ENCODE measurements at places on chromosomes 7 and 10. TPM values are rescaled to one million over a fixed set of nuclear protein-coding genes. Genes with fewer than 3 reads are reported as not detected.

DNA sequence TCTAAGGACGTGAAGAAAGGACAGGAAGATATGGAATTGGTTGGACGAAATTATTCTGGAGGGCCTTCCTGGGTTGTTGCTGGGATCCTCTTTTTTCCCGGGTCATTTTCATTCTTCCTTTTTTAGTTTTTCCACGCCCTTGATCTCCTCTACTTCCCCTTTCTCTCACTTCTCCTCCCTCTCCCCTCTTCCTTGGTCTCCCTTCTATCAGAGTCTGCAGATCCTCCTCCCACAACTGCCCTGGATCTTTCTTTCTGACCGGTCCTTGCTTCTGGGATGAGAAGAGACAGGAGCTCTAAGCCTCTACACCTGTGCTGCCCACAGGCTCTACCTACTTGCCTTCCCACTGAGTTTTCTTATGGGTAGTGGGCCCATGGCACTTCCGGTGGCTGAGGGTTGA lies 103.7 kb upstream of the RELN start:
- DNase-seq, result no peak

- DNase-seq, result no peak
Observed at GRCh38 chr7:47008461-47008860, 573.5 kb downstream of the TNS3 start.

- DNase-seq, result no peak
Observed at GRCh38 chr7:73968487-73968886, 59.5 kb upstream of the ELN start.

DNA sequence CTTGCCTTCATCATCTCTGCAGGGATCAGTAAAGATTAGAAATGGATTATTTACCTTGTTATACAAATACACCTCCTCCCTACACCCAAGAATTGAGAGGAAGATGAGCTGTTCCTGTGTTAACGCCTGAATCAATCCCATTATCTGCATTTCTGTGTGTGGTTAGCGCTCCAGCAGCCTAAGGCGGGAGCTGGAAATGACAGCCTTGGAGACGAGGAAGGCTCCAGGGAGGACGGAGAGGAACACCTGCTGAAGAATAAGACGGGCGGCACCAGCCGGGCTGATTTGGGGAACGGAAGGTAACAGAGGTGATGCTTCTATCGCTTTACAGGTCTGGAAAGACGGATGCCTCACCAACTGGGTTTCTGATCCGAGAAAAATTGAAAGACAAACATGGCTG lies 34.2 kb upstream of the DDC start:
- DNase-seq, result no peak

GRCh38 chr10:75448166-75448565 lies 16.7 kb downstream of the LRMDA start:
- no peak for DNase-seq

GRCh38 chr7:99375070-99375807 lies 709 bp downstream of the ARPC1B start:
- DNase-seq, result no peak

GRCh38 chr7:43583424-43584194 lies 701 bp downstream of the STK17A start:
- peak; percentile 42 for DNase-seq

- DNase-seq, result no peak
Observed at GRCh38 chr10:114772496-114773196, 48.9 kb upstream of the FHIP2A start.

DNA sequence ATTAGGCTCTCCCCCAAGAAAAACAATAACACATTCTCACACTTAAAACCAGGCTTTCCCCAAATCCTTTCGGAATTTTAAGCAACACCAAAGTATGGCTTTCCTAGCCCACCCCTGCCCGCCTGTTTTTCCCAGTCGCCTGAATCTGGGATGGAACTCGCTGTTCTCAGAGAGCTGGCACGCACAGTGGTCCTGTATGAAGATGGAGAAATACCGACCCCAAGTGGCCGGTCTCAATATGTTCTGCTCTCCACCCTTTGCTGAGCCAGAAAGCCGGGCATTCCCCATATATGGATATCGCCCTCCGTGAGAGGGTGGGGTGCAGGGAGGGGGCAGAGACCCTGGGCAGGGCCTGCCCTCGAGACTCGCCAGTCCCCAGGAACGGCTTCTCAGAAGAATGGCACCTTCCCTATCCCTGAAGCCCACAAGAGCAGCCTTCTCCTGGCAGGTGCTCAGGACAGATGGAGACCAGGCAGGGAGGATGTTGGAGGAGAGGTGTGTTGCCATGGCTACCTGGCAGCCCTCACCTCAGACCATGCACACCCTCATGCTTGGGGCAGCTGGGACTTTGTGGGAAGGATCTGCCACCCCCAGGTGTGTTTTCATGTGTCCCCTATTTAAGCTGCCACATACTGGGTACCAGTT lies 3.4 kb downstream of the TACR2 start:
- DNase-seq, result no peak

GRCh38 chr7:707296-708000 lies 19.1 kb upstream of the DNAAF5 start:
- DNase-seq, result no peak

- DNase-seq, result no peak
Observed at GRCh38 chr10:130807721-130808120, 503.8 kb downstream of the TCERG1L start.

GRCh38 chr7:110204527-110204926 lies 886.4 kb upstream of the LRRN3 start:
- DNase-seq, result no peak

DNA sequence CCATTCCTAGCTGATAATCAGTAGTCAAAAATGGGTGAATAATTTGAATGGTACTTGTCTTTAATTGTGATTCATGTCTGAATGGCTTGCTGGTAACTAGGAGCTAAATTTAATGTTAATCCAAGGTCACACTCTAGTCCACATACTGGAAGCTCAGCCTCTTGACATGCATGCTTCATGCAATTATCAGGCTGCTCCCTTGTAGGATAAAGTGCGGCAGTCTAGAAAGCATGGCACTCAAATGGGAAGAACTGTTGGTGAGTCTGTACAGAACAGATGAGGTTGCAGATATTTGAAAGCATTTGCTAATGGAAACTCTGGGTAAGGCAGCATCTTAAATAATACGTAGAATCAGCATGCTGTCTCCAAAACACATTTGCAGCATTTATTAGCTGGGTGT lies 499.4 kb downstream of the AUTS2 start:
- no peak for DNase-seq

DNA sequence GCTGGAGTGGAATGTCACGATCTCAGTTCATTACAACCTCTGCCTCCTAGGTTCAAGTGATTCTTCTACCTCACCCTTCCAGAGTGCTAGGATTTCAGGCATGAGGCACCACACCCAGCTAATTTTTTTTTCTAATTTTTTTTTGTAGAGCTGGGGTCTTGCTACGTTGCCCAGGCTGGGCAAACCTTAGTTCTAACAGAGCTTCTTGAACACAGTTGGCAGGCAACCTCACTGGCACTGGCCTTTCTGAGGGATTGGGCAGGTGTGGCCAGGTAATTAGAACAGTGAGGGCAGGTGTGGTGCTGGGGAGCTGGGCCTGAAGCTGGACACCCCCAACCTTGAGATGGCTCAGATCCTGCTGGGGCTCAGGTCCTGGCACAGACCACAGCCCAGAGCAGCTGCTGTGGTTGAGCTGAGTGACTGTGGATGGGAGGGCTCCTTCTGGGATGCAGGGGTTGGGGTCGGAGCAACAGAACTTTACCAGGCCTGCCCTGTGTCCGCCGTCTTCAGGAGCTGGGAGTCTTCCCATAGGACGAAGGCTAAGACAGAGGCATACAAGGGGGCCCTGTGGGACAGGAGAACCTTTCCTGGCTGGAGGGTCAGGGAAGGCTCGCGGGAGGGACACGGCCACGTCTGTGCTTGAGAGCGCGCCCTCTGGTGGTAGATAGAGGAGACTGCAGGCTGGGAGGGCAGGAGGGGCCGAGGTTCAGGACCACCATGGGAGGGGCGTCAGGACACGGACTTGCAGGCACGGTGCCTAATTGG lies 48.2 kb downstream of the COL26A1 start:
- DNase-seq, result no peak

GRCh38 chr10:110239892-110240291 lies 32.5 kb downstream of the MXI1 start:
- no peak for DNase-seq

GRCh38 chr7:50771120-50772002 lies 11.3 kb downstream of the GRB10 start:
- DNase-seq, result no peak

DNA sequence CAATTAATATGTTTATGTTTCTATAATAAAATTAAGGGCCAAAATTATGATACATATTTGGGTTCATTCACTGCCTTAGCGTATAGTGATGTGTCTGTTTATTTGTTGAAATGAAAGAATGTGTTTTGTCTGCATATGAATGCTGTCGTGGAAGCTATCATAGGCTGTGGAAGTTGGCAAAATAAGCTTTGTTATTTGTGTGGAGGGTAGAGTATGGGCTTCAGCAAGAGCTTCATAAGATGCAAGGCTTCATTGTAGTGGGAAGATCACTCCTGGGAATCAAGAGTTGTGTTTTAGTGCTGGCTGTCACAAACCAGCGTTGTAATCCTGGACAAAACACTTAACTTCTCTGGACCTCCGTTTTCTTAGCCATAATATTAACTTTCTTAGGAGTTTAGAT lies 2.5 kb downstream of the SLK start:
- no peak for DNase-seq

DNA sequence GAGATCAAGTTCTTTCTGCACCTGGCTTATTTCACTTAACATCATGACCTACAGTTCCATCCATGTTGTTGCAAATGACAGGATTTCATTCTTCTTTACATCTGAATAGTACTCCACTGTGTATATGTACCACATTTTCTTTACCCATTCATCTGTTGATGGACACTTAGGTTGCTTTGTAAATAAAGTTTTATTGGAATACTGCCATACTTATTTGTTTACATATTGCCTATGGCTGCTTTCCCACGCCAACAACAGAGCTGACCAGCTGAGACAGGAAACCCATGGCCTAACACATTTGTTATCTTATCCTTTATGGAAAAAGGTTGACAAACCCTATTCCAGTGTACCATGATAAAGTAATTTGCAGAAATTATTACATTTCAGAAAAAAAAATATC lies 153.7 kb downstream of the GLI3 start:
- DNase-seq, result no peak

DNA sequence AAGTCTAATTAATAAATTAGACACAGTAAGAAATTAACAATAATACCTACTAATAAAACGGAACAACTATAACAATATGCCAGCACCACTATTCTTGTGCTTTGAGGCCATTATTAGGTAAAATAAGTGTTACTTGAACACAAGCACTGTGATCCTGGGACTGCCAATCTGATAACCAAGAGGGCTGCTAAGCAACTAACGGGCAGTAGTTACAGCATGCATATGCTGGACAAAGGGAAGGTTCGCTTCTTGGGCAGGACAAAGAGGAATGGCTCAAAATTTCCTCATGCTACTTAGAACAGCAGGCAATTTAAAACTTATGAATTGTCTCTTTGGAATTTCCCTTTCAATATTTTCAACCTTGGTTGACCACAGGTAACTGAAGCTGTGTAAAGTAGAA lies 718.6 kb downstream of the SORCS3 start:
- DNase-seq, result no peak

GRCh38 chr7:31421607-31422006 lies 81.1 kb upstream of the NEUROD6 start:
- DNase-seq, result no peak

- DNase-seq, result no peak
Observed at GRCh38 chr7:64993901-64994300, 3.1 kb upstream of the ZNF117 start.

GRCh38 chr7:24884401-24884800 lies 95.6 kb downstream of the OSBPL3 start:
- DNase-seq, result no peak

GRCh38 chr7:5670183-5670935 lies 111.1 kb downstream of the RNF216 start:
- DNase-seq, result no peak

GRCh38 chr10:619710-620109 lies 69.8 kb downstream of the DIP2C start:
- DNase-seq, result no peak

GRCh38 chr10:122287570-122287969 lies 16.5 kb downstream of the BTBD16 start:
- DNase-seq, result no peak

- DNase-seq, result no peak
Observed at GRCh38 chr7:143120691-143121405, 11.0 kb upstream of the PIP start.

GRCh38 chr7:111765751-111766643 lies 203.7 kb upstream of the IMMP2L start:
- no peak for DNase-seq

DNA sequence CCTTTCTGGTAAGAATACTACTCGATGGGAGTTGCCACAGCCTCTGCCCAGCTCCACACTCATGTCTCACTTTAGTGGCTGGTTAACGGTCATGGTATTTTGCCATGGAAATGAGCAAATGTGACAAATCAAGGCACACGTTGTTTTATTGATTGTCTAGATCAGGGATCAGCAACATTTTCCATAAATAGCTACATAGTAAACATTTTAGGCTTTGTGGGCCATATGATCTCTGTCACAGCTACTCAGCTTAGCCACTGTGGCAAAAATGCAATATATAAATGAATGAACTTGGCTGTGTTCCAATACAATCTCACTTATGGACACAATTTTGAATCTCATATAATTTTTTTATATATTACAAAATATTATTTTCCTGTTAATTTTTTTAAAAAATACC lies 76.9 kb downstream of the COBL start:
- no peak for DNase-seq

GRCh38 chr10:60542657-60543056 lies 153.0 kb upstream of the ANK3 start:
- no peak for DNase-seq

DNA sequence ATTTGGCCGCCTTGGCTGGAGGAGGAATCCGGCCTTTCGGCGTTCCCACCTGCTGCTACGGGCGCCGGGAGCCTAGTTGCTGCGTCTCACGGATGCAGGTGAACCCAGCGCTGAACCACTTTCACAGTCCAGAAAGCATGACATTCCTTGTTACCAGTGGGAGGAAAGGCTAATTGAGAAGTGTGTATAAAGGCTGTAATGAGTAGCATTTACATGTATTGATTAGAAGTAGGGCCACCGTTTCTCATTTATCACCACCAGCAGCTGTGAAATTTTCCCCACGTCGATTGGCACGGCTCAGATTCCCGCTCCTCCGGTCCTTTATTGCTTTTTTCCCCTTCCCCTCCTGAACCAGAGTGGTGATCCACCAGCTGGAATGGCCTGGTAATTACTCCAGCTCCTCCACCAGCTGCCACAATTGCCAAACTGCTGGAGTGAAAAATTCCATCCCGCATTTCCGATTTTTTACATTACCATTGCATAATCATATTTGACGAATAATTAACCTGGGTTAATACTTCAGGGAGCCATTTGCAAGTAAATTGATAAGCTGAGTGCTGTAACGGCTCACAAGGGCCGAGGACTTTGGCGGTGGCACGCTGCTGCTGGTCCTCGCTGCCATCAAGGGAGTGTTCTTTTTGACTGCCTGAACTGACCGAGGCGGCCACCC lies 153.3 kb downstream of the POU6F2 start:
- DNase-seq, result peak; percentile 27

Gene NUTM2B
- polyA plus RNA-seq, result 1.1 TPM

Gene IL2RA
- not detected for polyA plus RNA-seq

Gene PPP1R17
- not detected for polyA plus RNA-seq

Gene SMKR1
- 0.86 TPM for polyA plus RNA-seq

Gene OR13A1
- polyA plus RNA-seq, result not detected

Gene CDH23
- polyA plus RNA-seq, result 3.9 TPM

Gene SCRN1
- 60.7 TPM for polyA plus RNA-seq

Gene SFRP5
- 0.11 TPM for polyA plus RNA-seq

Gene CNPY1
- polyA plus RNA-seq, result not detected

Gene NOLC1
- 103 TPM for polyA plus RNA-seq
